ENCODE measurements at places on chromosomes 6 and 20.

GRCh38 chr20:61975407-61976129 is 90.1 kb downstream of the TAF4 start:
- no peak for DNase-seq

GRCh38 chr6:34146021-34146782 is at the start of gene GRM4:
GRM4 (minus strand) TSS chr6:34146087; CDS start chr6:34133496, 12,591 bp downstream.
- DNase-seq, result no peak

DNA sequence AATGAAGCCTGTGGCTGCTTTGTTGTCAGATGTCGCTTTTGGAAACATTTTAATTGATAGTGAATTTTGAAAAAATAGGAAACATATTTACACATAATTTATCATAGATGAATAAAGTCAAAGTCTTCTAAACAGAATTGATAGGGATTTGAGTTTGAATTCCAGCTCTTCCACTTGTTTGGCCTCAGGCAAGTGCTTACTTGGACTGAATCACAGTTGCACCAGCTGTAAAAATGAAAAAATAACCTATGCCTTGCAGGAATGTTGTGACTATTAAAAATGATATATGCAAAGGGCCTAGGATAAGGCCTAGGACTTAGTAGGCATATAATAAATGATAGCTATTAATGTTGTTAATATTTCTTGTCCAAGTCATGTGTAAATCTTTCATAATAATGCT is 618.5 kb upstream of the MMS22L start:
- DNase-seq, result no peak

DNA sequence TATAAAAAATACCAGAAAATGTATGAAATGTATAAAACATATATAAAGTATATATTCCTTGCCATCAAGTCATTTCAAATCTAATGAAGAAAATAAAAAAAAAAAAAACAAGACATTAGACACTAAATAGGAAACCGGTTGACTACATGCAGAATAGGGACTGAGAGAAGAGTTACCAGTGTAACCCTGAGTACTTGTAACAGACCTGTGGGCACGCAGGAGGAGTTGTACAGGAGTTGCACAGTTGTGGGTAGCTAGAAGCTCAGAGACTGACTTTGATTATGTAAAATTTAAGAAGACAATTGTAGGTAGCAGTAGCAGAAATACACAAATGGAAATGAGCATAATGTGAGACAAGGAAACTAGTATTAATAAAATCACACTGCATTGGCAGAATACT is 112.4 kb upstream of the DST start:
- DNase-seq, result no peak

DNA sequence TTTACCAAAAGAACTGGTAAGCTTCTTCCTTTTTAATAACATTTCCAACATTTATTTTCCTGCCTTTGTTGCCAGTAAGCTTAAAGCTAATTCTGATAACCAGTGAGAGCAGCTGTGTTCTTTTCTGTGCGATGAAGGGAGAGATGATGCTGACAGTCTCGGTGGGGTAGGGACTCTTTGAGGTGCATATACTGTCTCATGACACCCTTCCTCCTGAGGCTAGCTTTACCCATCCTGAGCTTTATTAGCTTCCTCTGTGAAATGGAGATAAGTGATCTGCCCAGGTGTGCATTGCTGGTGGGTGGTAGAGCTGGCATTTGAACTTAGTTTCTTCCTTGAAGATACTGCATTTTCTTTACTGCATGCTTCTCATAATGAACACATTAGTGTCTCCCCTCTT is 92.5 kb downstream of the LRRC1 start:
- no peak for DNase-seq

GRCh38 chr6:113960795-113961194 is 10.2 kb downstream of the HDAC2 start:
- DNase-seq, result no peak

GRCh38 chr6:143160439-143161220 is 99.9 kb downstream of the AIG1 start:
- DNase-seq, result no peak

- no peak for DNase-seq
These were observed 581 bp upstream of the ALDH8A1 start for GRCh38 chr6:134950482-134950881.

DNA sequence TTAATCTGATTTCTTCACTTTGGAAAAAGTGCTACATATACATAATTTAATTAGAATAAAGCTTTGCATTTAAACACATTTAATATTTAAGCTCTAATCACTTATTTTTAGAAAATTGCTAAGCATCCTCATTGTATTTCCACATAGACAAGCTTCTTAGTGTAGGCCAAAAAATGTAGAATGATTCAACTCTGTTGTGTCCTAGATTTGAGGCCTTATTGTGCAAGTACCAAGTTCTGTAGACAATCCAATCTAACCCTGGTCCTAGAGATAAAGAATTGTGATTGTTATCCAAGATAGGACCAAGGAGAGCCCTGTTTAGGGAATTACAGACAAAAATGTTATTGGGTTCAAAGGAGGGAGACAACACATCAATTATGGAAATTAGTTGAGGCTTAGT is 27.6 kb downstream of the MRAP2 start:
- peak; percentile 18 for DNase-seq

DNA sequence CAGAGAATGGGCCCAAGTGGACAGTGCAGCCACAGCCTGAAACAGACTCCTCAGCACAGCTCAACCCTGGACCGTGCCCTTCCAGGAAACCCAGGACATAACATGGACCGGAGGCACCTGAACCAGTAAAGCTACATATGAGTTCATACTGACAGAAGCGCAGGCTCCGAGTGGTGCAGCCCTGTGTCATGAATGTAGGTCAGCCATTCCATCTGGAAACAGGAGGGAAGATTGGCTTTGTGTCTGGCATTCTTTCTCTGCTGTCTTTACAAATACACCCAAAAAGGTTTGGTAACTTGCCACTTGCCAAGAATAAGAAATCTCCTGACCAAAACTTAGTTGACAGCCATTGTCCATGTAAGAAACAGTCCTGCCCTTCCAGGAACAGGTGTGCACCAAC is 366.6 kb downstream of the RNGTT start:
- no peak for DNase-seq

DNA sequence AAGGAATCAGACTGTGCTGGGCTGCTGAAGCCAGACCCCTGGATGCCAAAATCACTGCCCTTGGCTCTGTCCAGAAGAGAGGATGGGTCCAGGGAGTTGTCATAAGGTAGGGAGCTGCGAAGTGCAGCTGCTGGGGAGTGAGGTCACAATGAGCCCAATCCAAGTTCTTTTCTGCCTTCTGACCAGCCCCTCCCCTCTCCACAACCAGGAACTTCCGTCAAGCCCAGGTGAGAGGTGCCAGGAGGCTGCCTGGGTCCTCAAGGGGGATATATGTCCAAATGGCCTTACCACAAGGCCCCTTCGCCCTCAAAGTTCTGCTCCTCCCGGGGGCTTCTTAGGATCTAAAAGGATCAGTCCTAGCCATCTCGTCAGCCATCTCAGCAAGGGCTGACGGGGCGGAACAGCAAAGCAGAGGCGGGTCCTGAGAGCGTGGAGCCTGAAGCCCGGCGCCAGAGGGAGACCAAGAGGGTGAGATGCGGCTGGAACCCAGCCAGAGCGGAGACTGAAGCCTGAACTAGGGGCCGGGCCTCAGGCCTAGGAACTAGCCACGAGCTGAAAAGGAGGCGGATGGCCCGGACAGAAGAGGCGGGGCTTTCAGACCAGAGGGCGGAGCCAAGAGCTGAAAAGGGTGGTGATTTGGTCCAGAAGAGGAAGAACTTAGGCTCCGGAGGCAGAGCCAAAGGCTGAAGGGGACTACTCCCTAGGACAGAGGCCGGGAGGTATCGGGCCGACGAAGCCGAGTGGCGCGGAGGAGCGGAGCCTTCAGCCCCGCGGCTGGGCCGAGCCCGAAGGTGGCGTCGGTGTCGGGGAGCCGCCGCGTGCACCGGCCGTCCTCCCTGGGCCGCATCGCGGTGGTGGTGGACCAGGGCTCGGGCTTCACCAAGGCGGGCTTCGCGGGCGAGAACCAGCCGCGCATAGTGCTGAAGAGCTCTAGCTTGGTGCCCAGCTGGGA is at the start of gene ACTL10:
Gene ACTL10 (plus strand): TSS at position 651 of the 952 bp plus-strand sequence. CDS start 555 bp downstream, outside the sequence.
- DNase-seq, result peak; percentile 95

DNA sequence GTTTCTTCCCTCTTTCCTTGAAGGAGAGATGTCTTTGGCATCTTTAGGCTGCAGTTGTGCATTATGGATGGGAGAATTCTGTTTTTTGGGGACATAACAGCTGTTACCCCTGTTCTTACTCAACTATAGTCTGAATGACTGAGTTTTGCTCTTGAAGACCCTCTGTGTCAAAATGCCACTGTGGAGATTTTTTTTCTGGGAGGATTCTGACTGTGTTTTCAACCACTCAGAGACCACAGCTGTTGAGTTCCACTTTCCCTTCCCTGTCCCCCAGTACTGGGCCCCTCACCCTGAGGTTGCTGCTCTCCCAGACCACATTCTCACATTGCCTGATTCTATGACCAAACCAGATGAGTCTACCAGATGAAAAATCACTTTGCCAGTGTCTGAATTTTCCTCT is 48.1 kb downstream of the NKX2-2 start:
- DNase-seq, result no peak

DNA sequence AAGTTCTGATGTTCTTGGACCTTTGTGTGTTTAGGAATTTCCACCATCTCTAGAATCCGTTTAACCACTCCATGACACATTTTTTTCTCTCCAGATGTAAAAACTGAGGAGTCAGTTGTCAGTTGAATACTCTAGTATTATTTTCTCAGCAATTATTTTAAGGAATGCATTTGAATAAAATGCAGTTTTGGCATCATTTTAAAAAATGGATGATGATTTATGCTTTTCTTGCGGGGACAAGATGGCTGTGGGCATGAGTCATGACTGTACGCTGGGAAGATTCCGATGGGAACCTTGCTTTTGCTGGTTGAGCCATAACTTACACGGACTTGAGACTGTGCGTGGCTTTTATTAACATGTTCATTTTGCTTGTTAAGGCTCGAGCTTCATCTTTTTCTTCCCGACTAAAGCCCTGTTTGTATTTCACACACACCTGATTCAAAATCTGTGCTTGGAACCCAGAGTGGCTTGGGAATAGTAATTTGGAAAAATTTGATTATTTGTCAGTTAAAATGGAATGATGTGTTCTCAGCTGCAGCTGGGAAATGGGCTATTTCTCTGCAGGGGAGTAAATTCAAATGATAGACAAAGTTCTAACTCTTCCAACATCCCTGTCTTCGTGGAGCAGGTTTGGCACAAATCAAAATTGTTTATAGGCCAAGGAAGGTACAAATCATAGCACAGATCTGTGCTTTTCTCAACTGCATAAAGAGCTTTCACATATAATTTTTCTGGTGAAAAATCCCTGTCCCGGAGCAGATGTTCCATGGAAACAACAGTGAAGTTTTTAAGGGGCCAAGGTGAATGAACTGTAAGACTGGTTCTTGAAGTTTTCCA is 470.5 kb upstream of the JAG1 start:
- peak; percentile 97 for DNase-seq

DNA sequence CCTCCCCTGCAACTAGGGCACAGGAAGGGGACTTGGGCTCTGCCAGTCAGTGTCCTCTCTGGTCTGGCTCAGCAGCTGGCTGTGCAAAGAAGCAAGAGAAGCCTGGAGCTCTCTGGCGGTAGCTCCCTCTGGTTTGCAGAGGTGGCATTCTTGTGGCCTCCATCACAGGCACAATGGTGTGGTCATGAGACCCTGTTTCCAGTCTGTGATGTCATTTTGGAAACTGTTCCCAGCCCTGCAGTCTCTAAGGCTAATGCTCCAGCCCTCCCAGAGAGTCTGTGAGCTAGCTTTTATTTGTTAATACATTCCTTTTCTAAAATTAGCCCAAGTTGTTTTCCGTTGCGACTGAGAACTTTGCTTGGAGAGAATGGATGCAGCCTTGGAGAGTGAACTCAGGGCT is 69.5 kb upstream of the FOXQ1 start:
- peak; percentile 54 for DNase-seq

DNA sequence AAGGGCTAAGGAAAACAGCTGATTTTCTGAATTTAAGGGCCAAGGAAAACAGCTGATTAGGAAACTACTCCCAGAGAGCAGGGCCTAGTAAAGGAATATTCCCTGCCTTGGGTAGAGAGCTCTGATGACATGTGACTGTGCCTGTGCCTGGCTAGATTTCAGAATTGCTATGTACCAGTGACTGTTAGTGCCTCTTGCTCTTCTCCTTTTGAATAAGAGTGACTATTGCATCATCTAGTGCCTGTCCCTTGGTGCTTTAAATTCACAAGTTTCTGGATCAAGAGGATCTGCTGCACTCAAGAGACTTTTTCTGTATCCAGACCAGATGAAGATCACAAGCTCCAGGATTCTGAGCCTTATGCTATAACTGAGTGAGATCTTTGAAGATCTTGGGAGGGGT is 332.9 kb downstream of the KIF16B start:
- DNase-seq, result no peak

DNA sequence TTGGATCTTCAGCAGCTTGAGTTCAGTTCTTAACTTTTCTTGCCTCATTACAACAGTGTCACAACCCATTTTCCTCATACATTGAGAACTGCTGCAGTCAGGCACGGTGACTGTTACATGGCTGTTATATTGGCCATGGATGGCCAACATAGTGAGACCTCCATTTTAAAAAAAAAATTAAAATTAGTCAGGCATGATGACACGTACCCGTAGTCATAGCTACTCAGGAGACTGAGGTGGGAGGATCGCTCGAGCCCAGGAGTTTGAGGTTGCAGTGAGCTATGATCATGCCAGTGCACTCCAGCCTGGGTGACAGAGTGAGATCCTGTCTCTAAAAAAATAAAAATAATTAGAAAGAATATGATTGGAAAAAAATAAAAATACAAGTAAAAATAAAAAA is 9.9 kb upstream of the MMP24 start:
- DNase-seq, result no peak

DNA sequence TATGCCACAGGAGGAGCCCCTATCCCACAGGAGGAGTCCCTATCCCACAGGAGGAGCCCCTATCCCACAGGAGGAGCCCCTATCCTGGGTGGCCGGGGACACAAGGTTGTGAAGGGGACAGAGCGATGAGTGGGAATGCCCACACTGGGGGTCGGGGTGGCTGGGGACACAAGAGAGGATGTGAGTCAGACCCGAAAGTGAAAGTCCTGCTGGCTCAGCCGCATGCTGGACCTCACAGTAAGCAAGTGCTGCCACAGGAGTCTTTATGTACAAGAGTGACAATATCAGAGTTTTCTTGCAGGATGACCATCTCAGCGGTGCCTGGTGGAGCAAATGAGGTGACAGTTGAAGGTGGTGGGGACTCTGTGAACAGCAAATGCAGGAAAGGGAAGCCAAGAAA is 93.7 kb downstream of the PSMB1 start:
- DNase-seq, result peak; percentile 18

DNA sequence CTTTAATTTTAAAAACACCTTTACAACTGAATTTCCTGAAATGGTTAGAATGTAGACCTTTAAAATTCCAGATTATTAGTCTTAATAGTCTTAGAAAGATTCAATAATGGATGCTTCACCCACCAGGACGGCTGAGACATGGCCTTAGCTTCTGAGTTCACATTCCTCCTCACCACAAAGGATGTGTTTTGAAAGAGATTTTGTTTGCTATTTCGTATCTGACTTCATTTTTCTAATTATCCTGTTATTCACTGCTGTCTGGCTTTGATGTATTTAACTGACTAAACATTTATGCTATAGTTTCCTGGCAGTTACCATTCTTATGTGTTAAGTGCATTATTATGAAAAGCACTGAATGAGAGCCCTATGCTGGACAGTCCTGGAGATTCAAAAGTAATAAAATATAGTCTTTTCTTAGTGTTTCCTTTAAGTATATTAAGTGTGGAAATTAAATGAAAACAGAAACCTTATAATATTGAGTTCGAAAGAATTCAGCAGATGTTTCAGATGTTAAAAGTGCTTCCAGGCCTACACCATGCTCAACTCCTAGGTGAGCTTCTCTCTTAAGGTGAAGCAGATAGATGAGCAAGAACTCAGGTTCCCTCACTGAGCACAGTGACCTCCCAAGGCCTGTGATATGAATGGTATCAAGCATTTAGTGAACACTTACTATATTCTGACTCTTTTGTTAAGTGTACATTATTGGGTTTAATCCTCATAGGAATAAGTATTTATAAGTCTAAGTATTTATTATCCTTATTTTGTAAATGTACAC is 40.3 kb downstream of the MAP3K4 start:
- DNase-seq, result peak; percentile 76

All from AG10803 (cell line).